ENCODE measurements at places on chromosomes 3 and 15.

GRCh38 chr3:48532977-48533337 is 23.6 kb downstream of the PFKFB4 start:
- no peak for DNase-seq

GRCh38 chr3:109115451-109115850 is 2.5 kb downstream of the MORC1 start:
- DNase-seq: no peak

GRCh38 chr3:106811376-106811775 is 565.9 kb upstream of the CCDC54 start:
- no peak for DNase-seq

DNA sequence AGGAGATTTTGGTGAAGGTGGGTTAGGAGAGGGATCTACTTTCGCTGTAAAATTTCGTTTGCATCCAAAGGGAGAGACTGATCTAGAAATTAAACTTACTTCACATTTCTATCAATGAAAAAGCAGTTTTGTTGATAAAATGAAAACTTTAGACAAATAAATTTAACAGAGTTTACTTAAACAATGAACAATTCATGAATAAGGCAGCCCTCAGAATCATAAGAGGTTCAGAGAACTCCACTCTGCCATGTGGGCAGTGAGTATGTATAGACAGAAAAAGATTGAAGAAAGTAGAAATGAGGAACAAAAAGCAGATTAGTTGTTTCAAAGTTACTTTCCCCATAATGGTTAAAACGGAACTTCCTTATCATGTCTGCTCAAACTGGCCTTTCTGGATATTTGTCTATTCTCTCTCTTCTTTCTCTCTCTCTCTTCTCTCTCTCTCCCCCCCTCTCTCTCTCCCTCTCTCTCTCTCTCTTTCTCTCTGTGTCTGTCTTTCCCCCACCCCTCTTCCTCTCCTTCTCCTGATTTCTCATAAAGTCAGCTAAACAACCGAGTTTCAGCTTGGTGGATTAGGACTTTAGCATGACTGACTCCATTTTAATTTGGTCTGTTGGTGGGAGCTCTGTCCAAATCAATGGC is 248.9 kb downstream of the TJP1 start:
- DNase-seq: no peak

DNA sequence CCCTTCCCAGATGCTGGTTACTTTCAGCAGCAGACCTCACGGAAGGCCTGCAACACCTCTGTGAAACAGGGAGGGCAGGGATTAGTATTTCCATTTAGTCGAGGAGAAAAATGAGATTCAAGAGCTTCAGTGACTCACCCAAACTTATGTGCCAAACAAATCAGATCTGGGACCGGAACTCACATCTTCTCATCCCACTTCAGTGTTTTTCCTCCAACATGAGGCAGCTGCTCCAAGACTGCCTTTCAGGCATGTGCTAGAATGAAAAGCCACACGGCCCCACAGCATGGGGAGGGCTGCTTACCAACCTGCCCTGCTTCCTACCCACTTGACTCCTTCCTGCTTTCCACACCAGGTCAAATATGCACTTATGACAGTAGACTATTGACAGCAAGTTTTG is 129.4 kb upstream of the SLC24A5 start:
- no peak for DNase-seq

DNA sequence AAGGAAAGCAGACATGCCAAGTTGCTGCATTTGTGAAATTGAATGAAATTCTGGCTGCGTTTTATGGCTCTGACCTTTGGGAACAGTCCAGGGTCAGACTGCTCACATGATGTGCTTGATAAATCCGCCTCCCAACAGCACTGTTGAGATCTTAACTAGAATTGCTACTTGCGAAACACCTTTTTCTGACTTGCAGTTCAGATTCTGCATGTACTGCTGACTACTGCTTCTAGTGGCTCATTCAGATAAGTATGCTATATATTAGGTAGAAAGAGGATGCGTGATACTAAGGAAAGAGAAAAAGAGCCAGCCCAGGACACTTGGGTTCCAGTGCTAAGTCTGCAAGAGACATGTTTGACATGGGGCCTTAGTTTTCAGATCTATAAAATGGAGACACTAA is 129.4 kb downstream of the LPP start:
- no peak for DNase-seq

DNA sequence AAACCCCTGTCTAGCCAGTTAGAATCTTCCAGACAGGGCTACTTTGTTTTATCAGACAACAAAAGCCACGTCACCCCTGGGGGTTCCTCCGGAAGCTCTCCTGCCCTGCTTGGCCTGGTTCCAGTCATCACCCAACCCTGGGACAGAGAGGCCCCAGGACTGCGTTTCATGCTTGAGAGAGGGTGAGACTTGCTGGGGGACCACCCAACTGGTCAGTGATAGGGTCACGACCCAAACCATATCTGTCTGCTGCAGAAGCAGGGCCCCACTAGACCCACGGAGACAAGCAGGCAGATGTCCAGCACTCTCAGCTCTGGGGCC is 1.2 kb downstream of the NT5DC2 start:
- no peak for DNase-seq

- DNase-seq: no peak
Measured at GRCh38 chr3:52422669-52423068, 22.2 kb downstream of the SEMA3G start.

GRCh38 chr15:60643555-60643954 is 164.6 kb upstream of the ICE2 start:
- DNase-seq: no peak

All from esophagus squamous epithelium (tissue), 5 donors.